D341Med (cell line): ENCODE measurements at places on chromosomes 2 and 18.

- DNase-seq, result peak; percentile 39
Observed at GRCh38 chr2:238163481-238164198, 4.9 kb downstream of the ERFE start.

DNA sequence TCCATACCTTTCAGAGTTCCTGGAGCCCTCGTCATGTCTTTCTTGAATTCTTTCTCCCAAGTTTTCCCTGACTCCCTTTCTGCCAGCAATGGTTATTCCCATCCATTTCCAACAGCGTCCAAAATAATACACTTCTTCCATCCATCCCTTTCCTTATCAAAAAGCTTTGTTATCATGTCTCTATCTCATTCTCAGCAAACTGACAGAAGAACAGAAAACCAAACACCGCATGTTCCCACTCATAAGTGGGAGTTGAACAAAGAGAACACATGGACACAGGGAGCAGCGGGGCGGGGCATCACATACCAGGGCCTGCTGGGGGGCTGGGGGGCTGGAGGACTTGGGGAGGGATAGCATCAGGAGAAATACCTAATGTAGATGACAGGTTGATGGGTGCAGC is 86.7 kb downstream of the DDX1 start:
- no peak for DNase-seq

DNA sequence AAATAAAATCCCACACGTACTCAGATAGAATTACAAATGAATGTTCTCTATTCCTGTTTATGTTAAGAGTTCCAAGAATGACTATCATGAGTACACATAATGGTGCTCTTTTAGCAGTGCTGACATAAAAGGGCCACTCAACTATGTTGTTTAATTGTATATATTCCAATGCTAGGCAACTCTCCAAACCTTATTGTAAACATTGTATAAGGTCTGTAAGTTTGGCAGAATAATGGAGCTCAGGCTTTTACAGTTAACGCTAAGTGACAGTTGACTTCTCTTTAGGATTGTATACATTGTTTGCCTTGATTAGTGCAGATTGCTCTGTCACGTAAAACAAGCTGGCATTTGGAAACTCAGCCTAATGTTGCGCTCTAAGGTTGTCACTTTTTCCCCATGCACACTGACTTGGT is 20.8 kb downstream of the RBMS1 start:
- DNase-seq, result no peak

DNA sequence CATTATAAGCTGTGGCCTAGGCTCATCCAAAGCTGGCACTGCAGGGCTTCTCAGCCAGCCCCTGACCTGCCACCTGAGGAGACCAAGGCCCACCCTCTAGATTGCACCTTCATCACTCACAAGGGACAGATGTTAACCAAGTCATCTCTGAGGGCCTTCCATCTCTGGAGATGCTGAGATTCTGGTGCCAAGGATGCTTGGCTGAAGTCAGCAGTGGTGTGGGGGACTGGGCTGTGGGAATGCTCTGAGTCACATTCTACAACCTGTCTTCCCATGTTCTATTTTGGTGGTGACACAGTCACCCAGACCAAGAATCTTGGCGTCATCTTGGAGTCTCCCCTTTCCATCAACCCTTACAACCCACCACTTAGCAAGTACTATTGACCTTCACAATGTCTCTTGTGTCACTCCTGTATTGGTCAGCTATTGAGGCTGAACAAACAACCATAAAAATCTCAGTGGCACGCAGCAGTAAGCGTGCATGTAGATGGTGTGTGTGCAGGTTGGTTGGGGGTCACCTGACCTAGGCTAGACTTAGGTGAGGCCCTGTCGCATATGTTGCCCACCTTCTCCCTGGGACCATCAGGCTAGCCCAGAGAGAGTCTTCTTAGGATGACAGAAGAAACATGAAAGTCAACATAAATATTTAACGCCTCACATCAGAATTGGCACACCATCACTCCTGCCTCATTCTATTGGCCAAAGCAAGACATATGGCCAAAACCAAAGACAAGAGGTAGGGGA is 135.0 kb downstream of the SMAD7 start:
- no peak for DNase-seq

DNA sequence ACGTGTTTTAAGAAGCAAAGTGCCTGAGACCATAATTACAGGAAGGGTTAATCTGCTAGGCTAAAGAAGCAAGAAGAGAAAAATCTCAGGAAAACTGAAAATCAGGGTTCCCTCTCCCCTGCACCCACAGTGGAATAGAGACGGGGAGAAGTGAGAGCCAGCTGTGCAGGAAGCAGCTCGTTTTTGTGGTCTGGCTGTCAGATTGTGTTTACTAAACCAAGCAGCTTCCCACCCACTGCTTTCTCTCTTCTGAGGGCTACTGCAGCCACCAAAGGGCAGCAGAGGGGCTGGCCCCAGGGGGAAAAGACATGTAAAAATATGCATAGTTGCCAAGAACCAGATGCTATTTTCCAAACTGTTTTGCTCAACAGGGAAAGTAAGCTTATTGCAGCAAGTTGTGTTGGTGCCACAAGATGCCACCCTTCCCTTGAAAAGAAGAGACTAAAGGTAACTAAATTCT is 72.6 kb upstream of the THUMPD2 start:
- DNase-seq, result no peak

GRCh38 chr2:133414486-133415209 is 153.6 kb downstream of the NCKAP5 start:
- DNase-seq, result no peak
